ENCODE measurements at places on chromosomes 7 and 10.

- no peak for DNase-seq
These were observed 49.7 kb downstream of the ADD3 start for GRCh38 chr10:110057456-110057855.

DNA sequence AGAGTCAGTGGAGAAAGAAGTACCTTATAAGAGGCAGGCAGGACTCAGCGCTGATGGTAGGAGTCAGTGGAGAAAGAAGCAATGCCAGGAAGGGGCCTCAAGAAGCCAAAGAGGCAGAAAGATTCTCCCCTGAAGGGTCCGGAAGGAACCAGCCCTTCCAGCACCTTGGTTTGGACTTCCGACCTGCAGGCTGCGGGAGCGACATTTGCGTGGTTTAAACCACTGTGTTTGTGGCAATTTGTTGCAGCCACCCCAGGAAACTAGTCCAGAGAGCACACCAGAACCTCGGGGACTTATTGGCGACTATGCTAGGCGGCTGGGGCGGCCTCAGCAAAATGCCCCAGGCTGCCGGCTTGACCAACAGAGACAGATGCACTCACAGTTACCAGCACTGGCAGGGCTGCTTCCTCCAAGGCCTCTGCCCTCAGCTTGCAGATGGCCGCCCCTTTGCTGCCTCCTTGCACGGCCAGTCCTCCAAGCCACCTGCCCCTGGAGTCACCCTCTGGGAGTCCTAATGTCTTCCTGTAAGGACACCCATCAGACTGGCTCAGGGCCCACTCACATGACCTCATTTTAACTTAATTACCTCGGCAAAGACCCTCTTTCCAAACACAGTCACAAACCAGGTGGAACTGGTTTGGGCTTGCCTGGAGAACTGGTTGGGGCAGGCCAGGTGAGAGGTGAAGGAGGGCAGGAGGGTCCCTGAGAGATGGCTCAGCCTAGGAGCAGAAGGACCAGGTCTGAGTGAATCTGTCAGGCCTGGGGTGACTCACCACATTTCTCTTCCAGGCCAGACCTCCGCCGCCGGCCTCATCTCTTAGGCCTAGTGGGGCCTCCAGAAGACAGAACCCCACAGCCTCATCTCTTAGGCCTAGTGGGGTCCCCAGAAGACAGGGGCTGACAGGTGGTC, 26.1 kb downstream of the CALML3 start:
- DNase-seq, result no peak

DNA sequence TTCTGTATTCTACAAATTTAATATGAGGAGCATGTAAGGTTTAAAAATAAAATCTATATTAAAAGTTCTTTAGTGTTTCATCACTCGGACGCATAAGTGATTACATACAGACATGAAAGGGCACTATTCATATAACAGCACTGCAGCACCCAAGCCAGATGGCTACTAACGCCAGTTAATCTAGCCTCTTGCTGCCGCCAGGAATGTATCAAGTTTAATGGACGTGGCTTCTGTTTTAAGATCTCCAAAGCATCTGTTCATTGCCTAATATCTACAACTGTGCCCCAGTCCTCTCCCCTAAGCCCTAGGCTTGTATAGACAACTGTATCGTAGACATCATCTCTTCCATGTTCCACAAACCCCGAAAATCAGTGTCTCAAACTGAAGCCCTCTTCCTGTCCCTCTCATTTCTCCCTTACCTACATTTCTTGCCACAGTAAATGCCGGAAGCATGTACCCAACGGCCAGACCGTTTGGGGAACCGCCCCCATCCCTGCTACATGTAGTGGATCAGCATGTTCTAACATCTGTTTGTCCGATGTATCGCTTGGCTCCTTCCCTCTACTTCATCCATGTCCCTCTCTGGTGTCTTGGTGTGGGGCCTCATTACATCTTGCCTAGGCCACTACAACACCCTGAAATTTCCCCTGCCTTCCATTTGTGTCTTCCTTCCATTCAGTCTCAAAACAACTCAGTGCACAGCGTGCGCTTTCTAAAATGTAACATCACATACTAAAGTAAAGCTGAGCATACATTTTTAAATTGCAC, 147.5 kb upstream of the RSU1 start:
- DNase-seq, result no peak

- DNase-seq, result no peak
These were observed 32.8 kb upstream of the TMEM106B start for GRCh38 chr7:12178317-12178716.

GRCh38 chr10:100807241-100807951, 62.0 kb downstream of the PAX2 start:
- no peak for DNase-seq
